Activated naive CD8-positive, alpha-beta T cell treated with anti-CD3 and anti-CD28 coated beads, Interleukin-2, amount 10 ng/mL, durations not matched to agents 7 days and 5 days (primary cell): ENCODE measurements at places on chromosomes 5 and 9.

GRCh38 chr5:16559702-16560101, 57.1 kb downstream of the RETREG1 start:
- no peak for DNase-seq

DNA sequence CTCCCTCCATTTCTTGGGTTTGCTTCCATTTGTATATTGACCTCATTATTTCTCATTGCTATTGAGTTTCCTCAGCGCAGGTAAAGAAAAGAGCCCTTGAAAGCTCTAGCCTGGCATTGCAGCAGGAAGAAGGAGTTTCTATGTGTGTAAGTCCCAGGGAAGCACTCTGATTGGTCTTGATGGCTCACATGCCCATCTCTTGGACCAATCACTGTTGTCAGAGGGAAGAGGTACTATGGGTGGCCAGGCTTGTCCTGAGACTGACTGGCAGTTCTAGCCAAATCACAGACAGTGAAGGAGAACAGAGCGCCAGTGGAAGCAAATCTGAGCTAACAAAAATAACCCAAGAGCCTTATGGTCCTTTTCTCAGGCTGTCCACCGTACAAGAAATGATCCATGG, 219.0 kb downstream of the PAX5 start:
- no peak for DNase-seq

- DNase-seq = no peak
Measured at GRCh38 chr9:137467161-137467581, 8.0 kb upstream of the NSMF start.

DNA sequence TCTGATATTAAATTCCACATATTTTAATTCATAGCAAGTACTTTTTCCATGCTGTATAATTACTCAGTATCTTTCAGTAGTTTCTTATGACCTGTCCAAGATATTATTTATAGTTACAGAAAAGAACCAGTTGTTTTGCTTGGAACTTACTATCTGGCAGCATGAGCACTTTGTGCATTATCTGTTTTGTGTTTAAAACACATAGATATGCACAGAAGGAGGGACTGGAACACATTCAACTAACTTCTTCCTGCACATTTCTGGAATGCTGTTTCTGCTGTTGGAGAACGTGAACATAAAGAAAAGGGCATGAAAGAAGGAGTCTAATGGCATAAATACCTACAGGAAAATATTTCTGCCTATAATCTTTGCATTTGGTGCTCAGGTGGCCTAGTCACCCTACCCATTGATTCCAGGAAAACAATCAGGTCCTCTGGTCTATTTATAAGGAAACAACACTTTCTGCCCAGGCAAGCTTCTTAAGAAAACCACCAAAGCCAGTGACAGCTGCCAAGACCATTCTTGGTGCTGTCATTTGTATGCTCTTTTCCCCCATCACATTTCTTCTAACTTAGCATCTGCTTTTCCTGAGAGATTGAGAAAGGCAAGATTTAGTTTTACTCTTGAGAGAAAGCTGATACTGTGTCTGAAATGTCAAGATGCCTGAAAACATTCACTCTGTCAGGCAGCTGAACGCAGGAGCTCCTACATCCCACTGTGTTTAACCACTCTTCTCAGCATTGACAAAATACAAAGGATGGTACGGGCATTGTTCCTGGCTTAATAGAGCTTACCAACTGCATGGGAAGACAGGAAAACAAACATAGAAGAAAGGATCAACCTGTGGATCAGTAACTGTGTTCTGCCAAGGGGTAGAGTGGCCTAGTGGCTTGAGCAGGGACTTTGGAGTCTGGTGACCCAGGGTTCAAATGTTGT, 40.3 kb downstream of the RAB3C start:
- no peak for DNase-seq

DNA sequence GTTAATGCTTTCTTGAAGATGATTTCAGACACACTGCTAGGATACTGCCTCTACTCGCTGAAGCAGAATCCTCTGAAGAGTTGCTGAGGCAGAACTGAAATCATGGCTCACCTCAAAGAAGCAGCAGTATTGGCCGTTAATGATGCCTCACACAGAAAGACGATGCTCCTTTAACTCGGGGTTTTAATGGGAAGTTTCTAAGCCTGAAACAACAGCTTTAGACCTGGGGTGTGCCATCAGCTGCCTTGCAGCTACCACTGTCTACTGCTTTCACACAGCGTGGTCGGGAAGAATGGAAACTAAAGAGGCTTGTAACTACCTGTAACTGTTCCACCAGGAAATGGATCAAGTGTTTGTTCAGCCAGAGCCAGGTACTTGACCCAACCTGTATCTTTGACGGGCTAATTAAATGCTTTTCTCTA, at the start of gene CTXN3:
CTXN3 (plus strand) TSS at position 65 of the 422 bp plus-strand sequence. CDS start 8,440 bp downstream, outside the sequence.
- no peak for DNase-seq

DNA sequence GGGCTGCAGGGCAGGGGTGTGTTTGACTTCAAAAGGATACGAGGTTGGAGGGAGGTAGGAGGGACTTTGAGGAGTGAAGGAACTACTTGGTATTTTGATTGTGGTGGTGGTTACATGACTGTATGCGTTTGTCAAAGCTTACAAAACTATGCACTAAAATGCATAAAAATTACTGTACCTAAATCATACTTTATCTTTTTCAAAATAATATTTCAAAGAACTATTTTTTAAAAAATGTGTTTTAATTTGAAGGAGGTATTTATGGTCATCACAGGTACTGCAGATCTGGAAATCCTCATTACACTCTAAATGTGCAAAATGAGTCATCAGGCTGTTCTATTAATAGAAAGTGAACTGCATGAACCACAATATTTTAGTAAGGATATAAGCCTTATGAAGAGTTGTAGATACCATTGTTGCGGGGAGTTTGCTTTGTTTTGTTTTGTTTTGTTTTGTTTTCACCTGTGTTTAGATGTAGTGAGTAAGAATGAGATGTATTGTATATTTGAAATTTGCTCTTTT, 116.9 kb downstream of the ARRDC3 start:
- no peak for DNase-seq

GRCh38 chr9:84867186-84867585, 197.7 kb downstream of the NTRK2 start:
- no peak for DNase-seq

GRCh38 chr5:98907951-98908350, 20.9 kb downstream of the CHD1 start:
- no peak for DNase-seq

DNA sequence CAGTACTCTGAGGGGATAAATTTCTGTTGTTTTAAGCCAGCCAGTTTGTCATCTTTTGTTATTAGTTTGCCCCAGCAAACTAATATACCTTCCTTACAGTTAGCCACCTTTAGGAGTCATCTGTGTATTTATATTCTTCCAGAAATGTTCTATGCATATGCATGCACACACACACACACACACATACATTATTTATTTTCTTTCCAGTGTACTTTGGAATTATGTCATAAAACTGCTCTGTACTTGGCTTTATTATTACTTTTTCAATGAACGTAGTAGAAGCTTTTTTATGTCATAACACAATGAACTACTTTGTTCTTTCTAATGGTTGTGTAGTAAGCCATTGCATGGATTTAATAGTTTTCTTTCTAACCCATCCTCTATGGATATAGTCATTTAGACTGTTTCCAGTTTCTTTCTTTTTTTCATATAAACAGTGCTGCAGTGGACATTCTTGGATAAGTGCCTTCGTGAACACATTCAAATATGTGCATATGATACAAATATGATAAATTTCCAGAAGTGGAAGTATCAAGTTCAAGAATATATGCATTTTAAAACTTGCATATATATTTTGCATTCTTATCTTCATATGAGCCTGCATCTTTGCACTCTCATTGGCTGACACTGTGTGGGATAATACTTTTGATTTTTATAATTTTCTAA, 26.6 kb upstream of the DAB2 start:
- DNase-seq = no peak

DNA sequence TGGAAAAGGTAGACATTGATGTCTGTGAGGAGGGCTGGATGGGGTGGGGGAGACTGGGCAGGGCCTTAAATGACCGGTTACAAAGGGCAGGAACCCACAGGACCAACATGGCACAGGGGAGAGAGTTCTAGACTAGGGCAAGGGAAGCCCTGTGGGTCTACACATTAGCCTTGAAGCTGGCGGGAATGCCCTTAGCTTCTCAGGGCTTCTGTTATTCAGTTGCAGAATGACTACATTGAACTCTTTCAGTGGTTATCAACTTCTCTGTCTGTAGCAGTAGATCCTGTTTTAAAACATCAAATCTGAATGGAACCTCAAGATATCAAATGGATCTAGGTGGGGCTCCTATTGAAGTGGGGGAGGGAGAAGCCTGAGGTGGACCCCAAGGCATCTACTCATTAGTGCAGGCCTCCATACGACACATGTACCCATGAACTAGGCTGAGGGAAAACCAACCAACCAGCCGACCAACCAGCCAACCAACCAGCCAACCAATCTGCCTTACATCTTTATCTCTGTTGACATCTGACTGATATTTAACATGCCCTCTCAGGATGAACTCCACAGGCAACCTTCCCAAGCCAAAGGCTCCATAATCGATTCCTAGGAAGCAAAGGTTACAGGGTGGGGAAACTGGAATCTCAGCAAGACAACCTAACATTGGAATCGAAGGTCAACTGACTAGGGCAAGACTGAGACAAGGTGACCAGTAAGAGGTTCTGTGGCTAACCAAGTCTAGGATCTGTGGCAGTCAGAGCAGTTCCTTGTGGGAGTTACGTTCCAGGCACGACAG, 48.3 kb downstream of the DAP start:
- no peak for DNase-seq

DNA sequence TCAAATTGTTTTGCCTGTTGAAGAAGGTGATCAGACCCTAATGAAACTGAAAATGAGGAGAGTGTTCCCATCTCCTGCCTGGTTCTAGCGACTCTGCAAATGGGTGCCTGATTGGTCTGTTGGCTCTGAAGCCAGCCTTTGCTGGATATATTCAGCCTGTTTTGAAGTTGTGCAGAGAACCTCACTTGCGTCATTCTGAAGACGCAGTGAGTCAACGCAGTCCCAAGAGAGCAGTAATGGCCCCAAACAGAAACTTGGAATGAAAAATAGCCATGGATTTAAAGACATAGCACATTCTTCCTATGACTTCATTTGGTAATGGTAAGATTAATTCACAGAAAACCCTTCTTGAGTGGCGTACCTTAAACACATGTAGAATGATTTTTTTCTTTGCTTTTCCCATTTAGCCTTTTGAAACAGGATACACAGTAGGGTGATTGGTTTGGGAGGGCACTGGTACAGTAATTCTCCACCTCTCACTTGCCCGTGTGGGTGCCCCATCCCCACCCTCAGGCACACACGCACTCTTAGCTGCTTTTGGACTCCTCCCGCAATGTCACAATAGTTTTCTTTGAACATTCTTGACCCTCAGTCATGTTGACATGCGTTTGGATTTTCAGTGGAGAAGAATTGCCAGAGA, 54.1 kb upstream of the ABL1 start:
- DNase-seq = no peak

DNA sequence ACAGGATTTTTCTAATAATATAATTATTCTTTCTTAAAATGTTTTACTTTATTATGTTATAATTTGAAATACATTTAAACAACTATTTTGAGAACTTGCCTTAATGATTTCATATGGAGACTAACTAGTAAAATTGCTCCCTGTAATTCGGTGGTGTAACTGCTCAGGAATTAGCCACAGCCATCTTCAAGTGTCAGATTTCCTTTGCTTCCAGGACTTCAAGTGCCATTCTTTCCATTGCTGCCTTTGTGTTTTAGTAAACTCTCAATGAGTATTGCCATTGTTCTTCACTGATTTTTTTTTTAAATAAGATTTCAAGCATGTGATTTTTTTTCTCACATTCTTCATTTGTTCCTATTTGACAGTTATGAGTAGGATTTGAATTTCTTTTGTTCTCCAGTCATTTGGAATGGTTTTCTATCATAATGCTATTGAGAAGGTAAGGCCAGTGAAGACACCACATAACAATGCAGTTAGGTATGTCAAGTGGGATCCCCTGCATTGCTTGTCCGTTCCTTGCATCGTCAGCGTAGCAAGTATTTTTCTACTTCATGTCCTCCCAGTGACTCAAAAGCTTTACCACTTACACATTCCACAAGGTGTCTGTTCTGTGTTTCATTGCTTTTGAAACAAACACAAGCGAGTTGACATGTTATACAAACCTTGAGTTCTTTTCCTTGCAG, 83.7 kb downstream of the LNPEP start:
- DNase-seq = no peak

GRCh38 chr5:78003450-78003849, 227.3 kb upstream of the TBCA start:
- no peak for DNase-seq

DNA sequence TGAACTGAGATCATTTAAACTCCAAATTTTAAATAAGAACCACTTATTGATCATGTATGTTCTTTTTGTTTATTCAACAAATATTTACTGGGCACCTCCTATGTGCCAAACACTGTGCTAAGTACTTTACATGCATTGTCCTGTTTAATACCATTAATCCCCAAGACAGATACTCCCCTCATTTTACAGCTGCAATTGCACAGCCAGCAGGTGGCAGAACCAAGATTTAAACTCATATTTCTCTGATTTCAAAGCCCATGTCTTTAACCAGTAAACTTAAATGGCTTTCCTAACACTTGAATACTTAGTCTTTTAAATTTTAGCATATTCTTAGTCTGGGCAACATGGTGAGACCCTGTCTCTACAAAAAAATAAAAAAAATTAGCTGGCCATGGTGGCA, 43.4 kb upstream of the KIAA1958 start:
- no peak for DNase-seq
